ENCODE measurements at places on chromosomes 16 and 17. TPM values are rescaled to one million over a fixed set of nuclear protein-coding genes. Genes with fewer than 3 reads are reported as not detected.

The KRTAP2-1 gene
- not detected for total RNA-seq

The CLEC19A gene
- total RNA-seq, result not detected

The KRT40 gene
- total RNA-seq, result not detected

The NOD2 gene
- total RNA-seq, result 0.26 TPM

The SLC12A4 gene
- 152 TPM for total RNA-seq
